ENCODE measurements at places on chromosomes 11 and 22.

DNA sequence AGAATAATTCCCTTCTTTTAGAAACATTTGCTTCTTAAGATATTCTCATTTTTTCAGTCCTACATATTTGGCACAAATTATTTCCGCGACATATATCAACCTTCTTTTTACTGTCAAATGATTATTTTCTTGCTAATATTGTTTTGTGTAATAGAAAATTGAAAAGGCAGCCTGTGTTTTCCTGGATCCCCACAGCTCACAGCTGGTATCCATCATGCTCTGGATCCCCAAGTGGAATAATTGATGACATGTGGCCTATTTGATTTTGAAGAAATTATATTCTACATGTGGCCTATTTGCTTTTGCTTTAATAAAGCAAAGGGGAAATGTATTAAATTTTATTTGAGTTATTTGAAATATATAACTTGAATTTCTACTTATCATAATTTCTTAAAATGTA is 199.4 kb upstream of the LUZP2 start:
- no peak for DNase-seq

- DNase-seq, result no peak
Observed at GRCh38 chr11:7655253-7656217, 17.8 kb downstream of the CYB5R2 start.

DNA sequence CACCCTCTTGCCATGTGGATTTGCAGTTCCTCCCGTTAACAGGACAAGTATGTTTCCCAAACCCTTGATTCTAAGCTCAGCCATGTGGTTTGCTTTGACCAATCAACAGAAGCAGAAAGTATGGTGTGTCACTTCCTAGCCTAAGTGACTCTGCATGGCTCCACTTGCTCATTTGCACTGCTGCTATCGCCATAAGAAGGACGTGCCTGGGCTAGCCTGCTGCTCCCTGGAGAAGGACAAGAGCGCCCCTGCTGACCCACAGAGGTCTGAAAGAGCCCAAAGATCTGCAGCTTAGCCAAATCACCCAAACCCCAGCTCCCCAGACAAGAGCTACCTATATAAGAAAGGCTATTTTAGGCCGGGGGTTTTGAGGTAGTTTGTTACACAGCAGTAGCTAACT is 18.0 kb downstream of the TBRG1 start:
- DNase-seq, result no peak

DNA sequence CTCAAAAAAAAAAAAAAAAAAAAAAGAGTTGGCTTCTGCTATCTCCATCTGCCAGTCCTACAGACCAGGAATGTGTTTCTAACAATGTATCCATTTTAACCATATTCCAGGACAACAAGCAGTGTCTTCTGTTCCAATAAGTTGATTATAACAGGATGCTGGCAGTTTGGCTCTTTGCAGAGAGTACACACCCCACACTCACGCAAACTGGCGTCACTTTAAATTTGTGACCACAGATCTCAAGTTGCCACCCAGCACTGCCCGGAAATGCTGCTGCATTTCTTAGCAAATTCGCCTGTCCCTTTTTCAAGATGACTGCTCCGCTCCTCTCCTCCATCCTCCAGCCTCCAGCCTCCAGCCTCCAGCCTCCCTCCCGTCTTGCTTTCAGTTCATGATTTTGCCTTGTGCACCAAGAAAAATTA is 44.3 kb downstream of the SCGB1A1 start:
- no peak for DNase-seq

DNA sequence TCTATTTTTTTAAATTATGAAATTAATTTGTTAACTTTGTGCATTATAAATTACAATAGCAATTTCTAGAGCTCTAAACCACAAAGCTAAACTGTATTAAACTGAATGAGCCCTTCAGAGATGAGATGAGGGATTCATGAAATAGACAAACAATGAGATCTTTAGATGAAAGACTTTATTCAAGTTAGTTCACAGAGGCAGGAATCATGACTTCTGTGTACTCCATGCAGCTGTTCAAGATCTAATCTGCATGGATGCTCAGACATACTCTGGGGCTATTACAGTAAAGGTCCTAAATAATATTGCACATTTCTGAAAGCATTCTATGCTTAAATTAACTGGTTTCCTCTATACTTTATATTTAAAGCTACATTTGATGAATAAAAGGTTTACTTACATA is 122.7 kb downstream of the FCHSD2 start:
- DNase-seq, result no peak
